ENCODE measurements at places on chromosomes 1 and 21.

GRCh38 chr1:219446288-219446687 lies 166.6 kb downstream of the ZC3H11B start:
- DNase-seq: no peak

DNA sequence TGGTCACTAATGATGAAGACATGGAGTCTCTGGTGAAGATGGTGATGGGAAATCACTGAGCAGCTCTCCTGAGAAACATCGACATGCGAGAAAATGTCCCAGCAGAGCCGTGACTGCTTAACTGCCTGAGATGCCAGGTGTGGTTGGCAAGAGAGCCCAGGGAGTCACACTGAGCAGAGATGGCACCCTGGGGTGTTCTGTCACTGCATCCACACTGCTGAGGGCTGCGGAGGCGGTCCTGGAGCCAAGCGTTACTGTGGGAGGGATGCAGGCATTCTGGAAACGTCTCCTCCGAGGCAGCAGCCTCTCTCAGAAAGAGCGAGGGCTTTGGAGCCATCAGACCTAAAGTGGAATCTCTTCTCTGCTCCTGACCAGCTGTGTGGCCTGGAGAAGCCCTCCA lies 57.2 kb downstream of the EPHB2 start:
- DNase-seq: no peak

DNA sequence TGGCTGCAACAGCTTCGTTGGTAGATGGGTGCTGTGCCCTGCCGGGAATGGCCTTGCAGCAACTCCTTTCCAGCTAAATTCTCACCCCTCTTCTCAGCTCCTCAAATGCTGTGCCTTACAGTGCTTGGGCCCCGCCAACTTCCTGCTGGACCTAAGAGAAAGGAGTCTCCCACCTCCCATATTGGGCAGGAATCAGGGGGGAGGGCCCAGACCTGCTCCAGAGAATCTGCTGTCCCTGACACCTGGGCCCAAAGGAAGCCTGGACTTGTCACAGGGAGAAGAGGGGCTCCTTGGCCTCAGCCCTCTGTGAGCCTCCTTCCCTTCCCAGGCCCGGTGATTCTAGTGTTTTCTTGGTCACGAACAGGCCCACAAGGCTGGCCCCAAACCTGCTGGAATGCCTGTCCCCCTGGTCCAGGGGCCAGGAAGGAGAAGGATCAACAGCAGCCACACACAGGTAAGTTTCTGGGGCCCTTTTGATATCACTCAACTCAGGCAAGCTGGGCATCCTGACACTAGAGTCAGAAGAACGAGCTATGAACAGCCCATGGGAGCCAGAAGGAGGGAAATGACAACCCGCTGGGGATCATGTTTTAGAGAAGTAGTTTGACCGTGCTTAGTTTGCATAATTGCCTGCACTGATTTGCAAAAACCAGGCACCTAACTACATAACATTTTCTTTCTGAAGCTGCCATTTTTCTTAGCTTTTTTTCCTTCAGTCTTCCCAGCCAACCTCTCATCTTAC lies 86.2 kb downstream of the CD247 start:
- no peak for DNase-seq

DNA sequence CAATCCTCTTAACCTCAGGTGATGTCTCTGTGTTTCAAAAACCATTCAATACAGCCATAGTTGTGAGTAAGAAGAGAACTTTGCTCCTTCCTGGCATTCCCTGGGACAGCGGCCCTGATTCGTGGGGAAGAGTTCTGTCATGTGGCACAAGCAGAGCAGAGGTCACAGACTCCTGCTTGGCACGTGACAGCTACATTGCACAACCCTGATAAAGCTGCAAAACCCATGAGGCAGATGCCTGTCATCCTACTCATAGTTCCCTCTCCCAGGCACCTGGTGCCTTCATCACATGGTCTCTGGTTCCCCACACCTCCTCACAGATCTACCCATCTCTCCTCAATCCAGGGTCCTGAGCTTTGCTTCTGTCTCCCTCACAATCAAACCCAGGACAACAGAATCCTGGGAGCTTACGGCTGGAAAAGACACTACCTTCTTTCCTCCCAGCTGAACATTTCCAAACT lies 70.8 kb downstream of the PLPP3 start:
- no peak for DNase-seq

- peak; percentile 6 for DNase-seq
Observed at GRCh38 chr1:200670242-200671118, 773 bp upstream of the DDX59 start.

GRCh38 chr1:201250326-201251011 lies 32.8 kb upstream of the PKP1 start:
- no peak for DNase-seq

DNA sequence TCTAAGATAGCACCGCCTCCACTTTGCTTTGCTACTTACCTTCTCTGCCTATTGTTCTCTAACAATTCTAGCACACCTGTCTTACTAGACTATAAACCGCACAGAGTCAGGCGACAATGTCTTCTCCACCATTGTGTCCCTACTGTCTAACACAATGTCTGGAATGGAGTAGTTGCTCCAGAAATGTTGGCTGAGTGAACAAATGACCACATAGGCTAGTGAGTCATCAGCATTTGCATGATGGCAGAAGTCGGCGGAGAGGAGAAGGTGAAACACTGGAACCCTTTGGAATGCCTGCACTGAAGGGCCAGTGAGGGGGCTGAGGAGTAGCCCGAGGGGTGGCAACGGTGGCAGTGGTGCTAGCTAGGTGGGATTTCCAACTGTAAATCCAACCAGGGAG lies 14.0 kb upstream of the PABPC4 start:
- DNase-seq: no peak

DNA sequence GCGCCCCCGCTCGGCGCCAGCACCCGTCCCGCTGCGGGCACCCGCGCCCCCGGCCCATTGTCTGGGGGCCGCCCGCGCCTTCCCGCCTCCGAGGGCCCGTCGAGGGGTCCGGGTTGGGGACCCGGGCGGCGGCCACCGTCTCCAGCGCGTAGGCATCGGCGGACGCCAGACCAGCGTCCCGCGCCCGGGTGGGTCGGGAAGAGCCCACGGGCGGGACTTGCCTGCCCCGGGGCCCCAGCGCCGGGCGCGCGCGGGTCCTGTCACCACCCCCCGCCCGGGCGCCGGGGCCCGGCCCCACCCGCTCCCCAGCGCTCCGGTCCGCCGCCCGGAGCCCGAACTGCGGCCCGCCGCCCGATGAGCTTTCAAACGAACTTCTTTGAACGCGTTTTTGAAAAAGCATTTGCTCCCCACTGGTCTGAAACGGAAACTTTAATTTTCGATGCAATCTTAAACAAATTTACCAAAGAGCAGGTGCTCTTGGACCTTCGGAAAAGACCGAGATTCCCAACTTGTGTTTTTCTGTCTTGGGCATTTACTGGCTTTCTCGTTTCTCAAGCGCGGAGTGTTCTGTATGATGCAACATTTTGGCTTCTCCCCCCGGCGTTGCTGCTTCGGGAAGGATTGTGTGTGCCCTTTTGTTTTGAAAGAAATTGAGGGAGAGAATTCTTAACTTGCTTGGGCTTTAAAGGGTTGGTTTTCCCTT lies 615 bp downstream of the CLIC4 start:
- DNase-seq: peak; percentile 12

GRCh38 chr1:1374929-1375662 lies at the start of gene AURKAIP1:
AURKAIP1 (minus strand) TSS chr1:1375207; CDS start chr1:1374756, 451 bp downstream.
- DNase-seq: peak; percentile 86

DNA sequence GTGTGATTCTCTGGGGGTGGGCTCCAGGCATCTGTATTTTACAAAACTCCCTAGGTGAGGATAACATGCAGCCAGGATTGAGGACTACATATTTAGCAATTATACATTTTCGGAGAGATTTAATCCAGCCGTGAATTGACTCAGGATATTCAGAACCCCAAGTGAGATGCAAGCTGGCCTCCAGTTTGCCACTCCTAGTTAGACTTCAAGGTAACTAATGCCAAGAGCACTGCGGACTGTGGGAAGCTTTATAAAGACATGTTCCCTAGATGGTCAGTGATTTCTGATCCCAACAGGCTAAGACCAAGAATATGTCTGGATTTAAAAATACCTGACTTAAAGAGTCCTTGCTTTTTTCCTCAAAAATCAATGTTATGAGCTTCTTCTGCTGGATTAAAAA lies 308.5 kb downstream of the NTNG1 start:
- no peak for DNase-seq

DNA sequence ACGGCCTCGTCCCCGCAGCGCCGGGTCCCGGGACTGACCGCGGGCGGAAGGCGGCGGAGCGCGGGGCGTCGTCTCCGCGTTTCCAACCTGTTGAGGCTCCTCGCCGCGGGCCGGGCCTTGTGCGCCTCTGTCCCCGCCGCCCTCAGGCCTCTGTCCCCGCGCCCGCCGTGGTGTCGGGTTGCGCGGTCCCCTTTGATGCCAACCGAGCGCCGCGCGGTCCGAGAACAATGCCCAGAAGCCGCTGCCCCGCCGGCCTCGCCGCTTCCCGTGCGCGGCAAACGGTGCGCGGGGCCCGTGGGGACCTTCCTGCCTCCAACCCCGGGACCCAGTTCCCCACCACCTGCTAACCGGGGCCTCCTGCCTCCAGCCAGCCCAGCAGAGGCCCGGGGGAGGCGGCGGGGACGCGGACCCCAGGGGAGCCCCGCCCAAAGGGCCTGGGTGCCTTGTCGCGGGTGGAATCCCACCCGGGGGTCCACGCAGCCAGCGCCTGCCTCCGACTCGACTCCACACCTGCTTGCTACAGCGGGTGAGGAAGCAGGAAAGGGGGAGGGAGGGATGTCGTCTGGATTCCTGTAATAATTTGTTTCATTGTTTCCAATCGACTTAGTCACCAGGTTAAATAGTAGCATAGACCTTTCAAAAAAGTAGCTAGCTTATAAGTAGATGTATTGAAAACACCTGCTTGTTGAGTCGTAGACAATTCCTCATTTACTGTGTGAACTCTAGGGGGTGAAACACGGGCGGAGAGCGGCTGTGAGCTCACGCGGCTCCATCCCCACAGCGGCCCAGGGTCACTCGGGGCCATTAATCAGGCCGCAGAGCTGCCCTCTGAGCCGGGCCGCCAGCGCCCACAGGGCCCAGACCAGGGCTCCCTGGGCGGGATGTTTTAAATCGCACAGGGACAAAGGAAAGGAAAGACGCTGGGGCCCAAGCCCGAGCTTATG lies 1.1 kb downstream of the COL18A1 start:
- DNase-seq: no peak

GRCh38 chr1:181669246-181669645 lies 185.9 kb downstream of the CACNA1E start:
- DNase-seq: no peak

DNA sequence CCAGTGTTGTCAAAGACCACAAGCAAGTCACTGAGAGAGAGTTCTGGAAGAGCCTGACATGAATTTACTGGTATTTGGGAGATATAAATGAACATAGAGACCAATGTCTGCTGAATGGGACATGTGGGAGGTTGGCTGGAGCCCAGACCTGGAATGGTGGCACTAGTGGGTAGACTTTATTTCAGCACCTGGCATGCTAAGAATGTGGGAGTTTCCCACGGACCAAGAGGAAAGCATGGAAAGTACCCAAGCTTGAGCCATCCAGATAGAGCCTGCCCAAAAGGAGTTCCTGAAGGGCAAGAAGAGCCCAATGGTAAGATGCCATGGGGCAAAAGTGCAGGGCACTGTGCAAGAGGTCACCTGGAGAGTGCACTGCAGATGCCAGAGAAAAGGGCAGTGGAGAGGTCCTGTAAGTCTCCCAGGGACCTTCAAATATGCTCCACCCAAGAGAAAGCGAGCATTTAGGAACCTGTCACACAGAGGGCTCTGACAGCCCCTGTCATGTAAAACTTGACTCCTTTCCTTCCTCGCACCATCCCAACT lies 8.1 kb upstream of the ZNF687 start:
- no peak for DNase-seq

DNA sequence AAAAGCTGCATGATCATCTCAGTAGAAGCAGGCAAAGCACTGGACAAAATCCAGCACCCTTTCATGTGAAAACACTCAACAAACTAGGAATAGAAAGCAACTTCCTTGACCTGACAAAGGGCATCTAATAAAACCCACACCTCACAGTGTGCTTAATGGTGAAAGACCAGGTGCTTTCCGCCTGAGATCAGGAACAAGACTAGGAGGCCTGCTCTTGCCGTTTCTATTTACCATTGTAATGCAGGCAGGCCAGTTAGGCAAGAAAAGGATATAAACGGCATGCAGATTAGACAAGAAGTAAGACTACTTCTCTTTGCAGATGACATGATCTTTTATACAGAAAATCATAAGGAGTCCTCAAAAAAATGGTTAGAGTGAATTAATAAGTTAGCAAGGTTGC lies 37.2 kb downstream of the SLC37A1 start:
- no peak for DNase-seq

GRCh38 chr1:160103658-160104408 lies 5.4 kb upstream of the IGSF8 start:
- no peak for DNase-seq

DNA sequence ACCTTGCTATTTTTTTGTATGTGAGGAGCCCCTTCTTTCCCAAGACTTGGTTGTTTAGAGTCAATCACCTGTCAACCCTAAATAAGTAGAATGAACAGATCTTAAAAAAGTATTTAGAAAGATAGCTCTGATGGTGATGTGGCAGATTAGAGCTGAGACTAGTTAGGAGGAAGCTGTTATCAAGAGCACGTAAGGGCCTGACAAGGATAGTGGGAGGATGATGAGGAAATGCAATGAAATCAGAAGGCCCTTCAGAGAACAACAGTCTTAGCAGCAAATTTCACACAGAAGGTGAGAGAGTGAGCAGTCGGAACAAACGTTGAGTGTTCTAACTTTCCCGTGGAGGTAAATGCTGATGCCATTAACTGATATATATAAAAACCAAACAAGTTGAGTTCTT lies 15.9 kb upstream of the S1PR1 start:
- DNase-seq: no peak

DNA sequence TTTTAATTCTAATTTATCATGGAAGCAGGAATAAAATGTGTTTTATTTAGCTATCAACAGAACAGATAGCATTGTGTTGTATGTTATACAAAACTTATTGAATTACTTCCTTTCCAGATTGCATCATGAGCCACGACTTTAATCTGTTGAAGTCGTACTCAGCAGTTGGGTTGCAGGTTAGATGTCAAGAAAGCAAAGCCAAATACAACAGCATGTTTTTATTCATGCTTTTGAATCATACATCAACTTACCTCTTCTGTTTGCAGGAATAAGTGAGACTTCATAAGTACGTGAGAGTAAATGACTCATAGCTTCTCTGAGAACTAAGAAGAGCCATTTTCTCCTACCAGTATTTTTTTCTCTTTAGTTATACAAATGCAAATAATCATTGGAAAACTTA lies 110.8 kb upstream of the ADGRL4 start:
- no peak for DNase-seq

Measured in stimulated activated CD4-positive, alpha-beta T cell treated with anti-CD3 and anti-CD28 coated beads, Interleukin-4, amount 100 ng/mL, for 48 hours (primary cell).